ENCODE measurements at places on chromosomes 7 and 10. TPM values are rescaled to one million over a fixed set of nuclear protein-coding genes. Genes with fewer than 3 reads are reported as not detected.
A peak's percentile ranks its signal among the peaks of the same experiment; 100 is the strongest.

DNA sequence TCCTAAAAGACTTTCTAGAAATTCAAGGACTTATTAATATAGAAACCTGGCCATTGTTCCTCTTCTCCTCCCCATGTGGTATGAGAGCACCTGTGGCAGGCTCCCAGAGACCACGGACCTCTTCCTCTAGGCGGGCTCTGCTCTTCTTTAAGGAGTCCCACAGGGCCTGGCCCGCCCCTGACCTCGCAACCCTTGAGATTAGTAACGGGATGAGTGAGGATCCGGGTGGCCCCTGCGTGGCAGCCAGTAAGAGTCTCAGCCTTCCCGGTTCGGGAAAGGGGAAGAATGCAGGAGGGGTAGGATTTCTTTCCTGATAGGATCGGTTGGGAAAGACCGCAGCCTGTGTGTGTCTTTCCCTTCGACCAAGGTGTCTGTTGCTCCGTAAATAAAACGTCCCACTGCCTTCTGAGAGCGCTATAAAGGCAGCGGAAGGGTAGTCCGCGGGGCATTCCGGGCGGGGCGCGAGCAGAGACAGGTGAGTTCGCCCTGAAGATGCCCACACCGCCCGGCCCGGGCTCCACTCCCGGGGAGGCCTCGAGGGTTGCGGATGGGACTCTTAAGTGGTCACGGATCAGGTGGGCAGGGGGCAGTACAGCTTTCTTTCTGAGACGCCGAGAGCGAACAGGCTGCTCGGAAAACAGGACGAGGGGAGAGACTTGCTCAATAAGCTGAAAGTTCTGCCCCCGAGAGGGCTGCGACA lies at the start of gene SLC26A4:
TSS of gene SLC26A4 (plus strand) at position 448 of the 700 bp plus-strand sequence. CDS start 814 bp downstream, outside the sequence.
- no peak for DNase-seq

GRCh38 chr7:137462074-137462715 lies 118.7 kb upstream of the PTN start:
- no peak for DNase-seq

LIPF gene
- 201 TPM for total RNA-seq

DNA sequence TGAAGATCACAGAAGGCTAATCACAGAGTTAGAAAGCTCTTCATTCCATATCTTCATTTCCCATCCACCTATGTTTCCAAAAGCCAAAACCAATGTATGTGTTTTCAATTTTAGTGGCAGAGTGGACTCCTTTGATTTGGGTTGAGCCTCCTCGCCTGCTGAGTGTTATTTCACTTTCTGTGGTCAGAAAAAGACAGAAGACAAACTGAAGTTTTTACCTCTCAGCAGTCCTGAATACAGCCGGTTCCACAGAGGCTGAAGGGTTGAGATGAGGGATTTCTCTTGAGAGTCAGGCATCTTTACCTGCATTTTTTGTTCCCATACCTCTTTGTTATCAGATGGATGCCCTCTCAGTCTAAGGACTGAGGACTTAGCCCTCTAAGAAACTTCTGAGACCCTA lies 659.6 kb downstream of the CCSER2 start:
- no peak for DNase-seq

- DNase-seq: no peak
These were observed 318.5 kb downstream of the WDR37 start for GRCh38 chr10:1374511-1375345.

SPOCK2 gene
- 17.4 TPM for total RNA-seq

DNA sequence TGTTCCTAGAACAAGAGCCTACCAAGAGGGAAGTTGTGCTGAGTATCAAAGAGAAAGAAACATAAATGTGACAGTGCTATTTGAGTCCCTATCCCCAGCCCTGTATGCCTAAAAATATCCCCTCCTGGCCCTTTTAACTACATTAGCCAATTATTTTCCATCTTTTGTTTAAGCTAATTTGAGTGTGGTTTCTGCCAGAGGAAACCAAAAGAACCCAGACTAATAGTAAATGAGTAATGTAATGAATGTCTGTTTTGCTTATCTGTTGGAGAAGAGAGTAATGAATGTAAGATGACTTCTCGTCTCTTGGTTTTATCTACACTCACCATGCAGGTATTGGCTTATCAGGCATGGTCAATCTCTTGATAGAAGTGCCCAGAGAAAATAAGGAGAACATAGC lies 134.4 kb upstream of the CDK1 start:
- no peak for DNase-seq

GPRIN2 gene
- total RNA-seq: 27.1 TPM

GRCh38 chr7:17937506-17938120 lies 2.7 kb downstream of the SNX13 start:
- DNase-seq: no peak

ASZ1 gene
- not detected for total RNA-seq

JAZF1 gene
- total RNA-seq: 16.7 TPM

GRCh38 chr10:102400076-102400475 lies 4.6 kb downstream of the NFKB2 start:
- no peak for DNase-seq

GRCh38 chr7:79430391-79430790 lies 23.1 kb downstream of the MAGI2 start:
- no peak for DNase-seq

GRCh38 chr10:77737608-77738007 lies 100.0 kb upstream of the KCNMA1 start:
- no peak for DNase-seq

- DNase-seq: peak; percentile 46
These were observed 47.2 kb downstream of the CAMK1D start for GRCh38 chr10:12396567-12396966.

HOXA7 gene
- total RNA-seq: 1.1 TPM

DNA sequence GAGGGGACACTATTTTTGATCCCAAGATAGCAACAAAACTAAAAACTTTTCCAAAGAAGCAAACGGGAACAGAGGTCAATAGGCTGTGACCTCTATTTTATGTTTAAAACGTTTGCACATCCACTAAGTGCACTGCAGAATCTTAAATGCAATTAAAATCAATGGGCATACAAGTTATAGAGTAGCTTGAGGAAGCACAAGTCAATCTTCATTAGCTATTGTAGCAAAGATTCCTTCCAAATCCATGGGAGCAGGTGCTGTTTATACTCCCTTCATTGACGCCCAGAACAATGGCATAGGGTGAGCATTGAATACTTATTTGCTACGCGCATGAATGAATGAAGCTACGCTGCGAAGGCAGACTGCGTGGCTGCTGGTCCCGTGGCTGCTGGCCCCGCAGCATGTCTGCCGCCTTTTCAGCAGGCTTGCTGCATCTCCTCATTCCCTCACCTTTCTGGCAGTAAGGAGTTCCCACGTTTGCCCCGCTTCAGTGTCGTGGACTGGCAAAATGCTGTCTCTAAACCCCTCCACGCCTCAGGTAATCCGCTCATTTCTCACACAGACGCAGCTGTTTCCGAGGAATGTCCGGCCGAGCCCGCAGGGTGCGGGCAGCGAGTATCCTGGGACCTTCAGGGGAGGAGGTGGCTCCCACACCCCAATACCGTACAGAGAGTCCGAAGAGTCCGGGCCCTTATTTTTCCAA lies 754 bp upstream of the PHYHIPL start:
- DNase-seq: no peak

- no peak for DNase-seq
These were observed 485.1 kb downstream of the GLRX3 start for GRCh38 chr10:130621231-130621775.

PALD1 gene
- total RNA-seq: 4.3 TPM

DNA sequence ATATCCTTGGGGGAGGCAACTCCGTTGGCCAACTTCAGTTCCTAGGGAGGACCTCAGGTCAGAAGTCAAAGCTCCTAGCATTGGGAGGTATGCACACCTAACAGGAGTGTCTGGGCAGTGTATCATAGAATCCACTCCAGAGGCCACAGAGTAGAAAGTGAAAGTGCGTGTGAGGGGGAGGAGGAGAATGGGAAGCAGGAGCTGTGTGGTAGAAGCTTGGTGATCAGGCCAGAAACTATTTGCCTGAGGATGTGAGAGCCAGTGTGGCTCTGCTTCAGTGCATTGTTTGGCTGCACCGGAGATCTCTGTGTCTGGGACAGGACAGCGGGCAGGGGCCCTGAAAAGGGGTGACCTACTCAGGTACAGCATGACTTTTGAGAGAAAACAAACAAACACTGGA lies 557.4 kb upstream of the VSTM2A start:
- DNase-seq: no peak

DNA sequence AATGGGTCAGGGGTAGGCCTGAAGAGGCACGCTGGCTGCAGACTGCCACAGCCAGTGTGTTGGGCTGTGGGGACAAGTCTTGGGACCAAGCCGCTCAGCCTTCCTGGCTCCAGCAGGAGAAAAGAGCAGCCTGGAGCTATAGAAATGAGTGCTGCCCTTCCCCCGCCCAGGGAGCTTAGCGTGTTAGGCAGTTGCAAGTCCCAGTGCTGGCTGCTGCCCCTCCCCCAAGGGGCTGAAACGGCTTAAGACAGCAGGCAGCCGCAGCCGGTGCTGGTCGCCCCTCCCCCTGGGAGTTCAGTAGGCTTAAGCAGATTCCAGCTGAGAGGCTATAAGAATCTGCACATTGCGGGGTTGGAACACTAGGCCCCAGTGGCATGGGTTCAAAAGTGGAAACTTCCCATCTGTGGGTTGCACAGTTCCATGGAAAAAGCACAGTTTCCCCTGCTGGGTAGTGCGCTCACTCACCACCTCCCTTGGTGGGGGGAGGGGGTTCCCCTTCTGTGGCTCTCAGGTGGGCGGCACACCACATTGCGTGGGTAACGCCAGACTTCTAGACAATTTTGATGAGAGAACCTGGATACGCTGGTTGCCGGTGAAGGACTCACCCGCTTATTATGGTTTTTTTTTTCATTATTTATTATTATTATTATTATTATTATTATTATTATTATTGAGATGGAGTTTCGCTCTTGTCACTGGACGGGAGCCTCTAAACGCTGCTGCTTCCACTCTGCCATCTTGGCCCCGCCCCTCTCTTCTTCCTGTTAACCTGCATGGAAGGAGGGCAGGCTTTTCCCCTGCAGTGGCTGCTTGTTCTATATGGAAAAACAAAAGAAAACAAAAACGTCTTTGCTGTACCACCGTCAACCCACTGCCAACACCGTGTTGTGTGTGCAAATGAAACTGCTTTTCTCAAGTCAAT lies 151.1 kb downstream of the CXCL12 start:
- DNase-seq: peak; percentile 92

CALHM3 gene
- total RNA-seq: not detected

DNA2 gene
- 11.6 TPM for total RNA-seq

- no peak for DNase-seq
These were observed 308.3 kb upstream of the IGFBP3 start for GRCh38 chr7:46229409-46229808.

DNA sequence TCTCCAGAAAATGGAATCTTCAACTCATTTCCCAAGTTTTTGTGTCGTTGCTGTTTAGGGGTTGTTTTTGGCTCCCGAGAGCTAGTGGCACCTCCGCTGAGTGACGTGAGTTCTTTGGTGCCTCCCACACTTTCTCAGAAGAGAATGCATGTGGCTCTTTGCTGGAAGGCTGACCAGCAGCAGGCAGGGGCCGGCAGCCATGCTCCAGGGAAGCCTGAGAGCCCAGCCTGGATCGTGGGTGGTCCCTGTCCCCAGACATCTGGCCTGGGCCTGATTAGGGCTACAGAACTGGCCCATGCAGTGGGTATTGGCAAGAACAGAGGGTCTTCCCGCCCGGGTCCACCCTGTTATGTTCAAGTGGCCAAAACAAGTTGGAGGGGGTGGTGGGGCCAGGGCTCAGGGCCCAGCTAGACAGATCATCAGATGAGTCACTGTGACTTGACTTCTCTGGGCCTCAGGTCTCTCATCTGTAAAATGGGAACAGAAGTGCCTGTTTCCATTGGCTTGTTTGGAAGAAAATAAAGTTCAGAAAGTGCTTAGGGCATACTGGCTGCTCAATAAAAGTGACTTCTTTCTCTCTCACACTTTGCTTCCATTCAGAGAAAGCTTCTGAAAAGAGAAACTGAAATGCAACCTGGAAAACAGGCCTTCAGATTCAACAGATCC lies 83.1 kb downstream of the STRA8 start:
- DNase-seq: no peak

DNA sequence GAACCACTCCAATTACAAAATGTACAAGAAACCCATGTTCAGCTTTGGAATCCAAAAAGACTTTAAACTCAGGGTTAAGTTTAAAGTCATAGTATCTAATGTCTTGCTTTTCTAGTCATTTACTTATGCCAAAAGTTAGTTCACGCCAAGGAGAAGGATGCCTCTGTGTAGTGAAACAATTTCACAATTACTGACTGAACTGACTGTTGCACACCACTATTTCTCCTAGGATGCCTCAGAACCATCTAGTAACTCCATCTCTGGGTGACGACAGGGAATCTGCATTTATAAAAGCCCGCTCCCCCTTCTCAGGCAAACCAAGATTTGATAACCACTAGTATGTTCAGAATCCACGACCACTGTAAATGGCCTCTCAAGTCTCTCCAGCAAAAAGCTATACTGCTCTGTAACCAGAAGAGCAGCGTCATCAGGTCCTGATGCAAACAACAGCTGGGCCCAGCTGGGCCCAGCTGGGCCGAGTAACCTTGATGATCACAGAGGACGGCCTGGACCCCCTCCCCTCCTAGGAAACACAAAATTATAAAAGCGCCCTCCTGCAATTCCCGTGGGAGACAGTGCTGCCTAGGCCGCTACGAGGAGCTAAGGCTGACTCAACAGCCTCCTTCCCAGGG lies 680 bp upstream of the ADO start:
- DNase-seq: no peak

GDF2 gene
- not detected for total RNA-seq

DNA sequence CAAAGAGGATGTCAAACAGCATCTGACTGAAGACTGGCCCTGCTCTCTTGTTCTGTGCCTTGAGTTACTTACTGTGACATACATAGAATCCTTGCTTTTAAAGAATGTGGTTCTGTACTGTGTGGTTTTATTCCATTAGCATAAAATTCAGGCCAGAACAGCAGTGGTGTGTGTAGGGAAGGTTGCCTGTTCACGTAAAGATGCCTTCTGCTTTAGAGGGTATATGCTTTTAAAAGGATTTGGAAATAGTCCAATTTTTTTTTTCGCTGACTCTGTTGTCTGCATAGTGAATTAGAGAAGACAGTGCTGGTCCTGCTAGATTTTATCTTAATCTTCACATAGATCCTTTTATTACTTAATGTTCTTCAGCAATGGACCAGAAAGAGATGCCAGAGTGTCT lies 470.8 kb upstream of the SEMA3A start:
- no peak for DNase-seq

Measured in stomach (tissue), 19 donors.